DMS 273 treated with DMSO at 0.1 percent for 48 hours (cell line): ENCODE measurements at places on chromosomes 4 and X.

DNA sequence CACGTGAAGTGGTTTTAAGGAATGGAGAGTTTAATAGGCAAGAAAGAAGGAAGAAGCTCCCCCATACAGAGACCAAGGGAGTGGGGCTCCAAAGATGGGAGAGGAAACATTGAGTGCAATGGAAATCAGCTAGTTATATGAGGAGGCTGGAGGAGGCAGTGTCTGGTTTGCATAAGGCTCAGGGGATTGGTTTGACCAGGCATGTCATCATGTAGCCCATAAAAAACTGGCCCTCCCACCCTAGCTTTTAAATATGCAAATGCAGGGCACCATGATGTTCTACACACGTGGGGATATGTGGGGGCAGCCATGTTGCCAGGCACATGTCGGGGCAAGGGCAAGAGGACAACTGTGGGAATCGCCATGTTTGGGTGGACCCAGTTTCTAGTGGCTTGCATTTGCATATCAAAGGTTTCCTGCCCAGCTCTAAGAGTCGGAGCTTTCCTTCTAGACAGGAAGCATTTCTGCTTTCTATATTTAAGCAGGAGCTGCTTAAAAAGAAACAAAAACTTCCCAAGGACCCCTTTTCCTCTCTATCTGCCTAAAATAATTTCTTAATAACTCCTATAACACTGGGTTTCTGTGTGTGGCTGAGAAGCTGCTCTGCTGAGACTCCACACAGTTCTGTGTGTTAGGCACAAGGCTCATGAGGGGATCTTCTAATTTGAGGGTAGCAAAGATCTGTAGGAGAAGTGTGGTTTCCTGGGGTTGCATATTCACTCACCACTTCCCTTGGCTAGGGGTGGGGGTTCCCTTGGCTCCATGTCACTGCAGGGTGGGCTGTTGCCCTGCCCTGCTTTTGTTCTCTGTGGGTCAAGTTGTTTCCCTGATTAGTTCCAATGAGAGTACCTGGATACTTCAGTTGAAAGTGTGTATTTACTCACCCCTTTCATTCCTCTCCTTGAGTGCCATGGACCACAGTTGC lies 113.5 kb downstream of the VSIG4 start:
- no peak for DNase-seq

DNA sequence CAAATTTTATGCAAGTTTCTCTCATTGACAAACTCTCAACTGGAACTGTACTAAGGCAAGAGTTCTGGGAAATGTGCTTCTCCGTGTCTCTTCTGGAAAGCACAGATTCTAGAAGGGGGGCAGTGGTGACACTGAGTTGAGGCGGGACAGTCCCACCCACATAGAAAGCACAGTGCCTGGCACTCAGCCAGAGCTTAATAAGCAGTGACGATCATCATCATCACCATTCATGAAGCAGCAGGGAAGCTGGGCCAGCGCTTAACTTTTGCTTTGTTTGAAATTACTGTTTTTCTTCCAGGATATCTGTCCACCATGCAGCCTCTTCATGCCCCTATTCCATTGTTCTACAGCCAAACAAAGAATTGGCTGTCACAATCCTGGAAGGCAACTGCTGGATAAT lies 60.3 kb downstream of the BEND2 start:
- DNase-seq: no peak

DNA sequence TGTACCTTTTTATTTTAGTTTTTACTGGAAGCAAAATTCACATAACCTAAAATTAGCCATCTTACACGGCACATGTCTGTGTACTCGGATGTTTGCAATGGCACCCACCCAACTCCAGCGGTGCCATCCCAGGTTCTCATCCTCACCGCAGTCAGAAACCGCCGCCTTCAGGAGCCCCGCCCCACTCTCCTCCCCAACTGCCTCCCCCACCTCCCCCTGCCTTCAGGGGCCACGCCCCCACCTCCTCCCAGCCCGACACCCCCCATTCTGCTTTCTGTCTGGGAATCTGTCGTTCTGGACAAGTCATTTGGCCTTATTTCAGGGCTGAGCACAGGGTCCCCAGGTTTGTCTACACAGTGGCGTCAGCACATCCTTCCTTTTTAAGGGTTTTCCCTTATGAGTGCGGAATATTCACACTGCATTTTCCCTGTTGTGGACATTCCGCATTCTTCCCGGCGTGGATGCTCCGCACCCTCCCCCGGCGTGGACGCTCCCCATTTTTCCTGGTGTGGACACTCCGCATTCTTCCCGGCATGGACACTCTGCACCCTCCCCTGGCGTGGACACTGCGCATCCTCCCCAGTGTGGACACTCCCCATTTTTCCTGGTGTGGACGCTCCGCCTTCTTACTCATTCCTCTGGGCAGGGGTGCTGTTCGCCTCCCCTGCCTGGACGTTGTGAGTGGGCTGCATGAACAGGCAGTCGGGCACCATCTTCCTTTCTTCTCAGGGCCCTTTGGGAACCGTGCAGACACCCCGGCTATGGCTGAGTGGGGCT lies 135.4 kb upstream of the NKX1-1 start:
- DNase-seq: no peak

- DNase-seq: peak; percentile 47
These were observed 15.8 kb downstream of the BCAP31 start for GRCh38 chrX:153708415-153708814.

GRCh38 chrX:101108284-101108683 lies 10.3 kb downstream of the CENPI start:
- DNase-seq: no peak

GRCh38 chr4:48832571-48832970 lies 1.7 kb downstream of the OCIAD1 start:
- DNase-seq: no peak
